Activated T-cell treated with anti-CD3 and anti-CD28 coated beads for 48 hours (primary cell): ENCODE measurements at places on chromosomes 1 and 21.
A peak's percentile ranks its signal among the peaks of the same experiment; 100 is the strongest.

DNA sequence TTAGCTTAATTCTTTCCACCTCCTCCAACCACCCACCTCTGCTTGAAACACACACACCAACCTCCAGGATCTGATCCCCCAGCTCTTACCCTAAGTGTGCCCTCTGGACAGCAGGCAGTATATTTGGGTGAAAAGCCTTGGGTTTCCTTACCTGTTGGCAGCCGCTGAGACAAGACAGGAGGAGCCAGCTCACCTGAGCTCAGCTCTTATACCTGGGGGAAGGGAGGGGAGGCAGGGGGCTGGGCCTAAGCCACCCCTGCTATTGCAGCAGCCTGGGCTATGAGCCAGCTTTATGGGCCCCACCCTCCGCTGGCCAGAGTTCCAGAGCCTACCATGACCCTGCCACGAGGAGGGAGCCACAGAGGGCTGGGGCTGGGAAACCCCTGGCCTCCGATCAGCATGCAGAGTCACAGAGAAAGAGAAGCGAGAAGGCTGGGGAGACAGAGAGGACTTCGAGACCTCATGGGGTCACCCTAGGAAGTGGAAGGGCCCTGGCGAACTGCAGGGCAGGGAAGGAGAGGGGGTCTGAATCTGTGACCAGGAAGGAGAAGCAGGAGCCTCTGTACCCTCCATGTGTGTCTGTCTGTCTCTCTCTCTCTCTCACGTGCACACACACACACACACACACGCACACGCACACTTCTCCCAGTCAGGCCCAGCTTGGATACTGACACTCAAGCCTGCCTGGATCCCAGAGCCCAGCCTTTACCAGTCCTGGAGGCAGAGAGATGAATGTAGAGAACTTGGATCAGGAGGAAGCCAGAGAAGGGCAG lies at the start of gene S100A14:
Gene S100A14, minus strand, starts transcription at position 182 of the 773 bp plus-strand sequence. CDS start 467 bp downstream, outside the sequence.
- DNase-seq = no peak

DNA sequence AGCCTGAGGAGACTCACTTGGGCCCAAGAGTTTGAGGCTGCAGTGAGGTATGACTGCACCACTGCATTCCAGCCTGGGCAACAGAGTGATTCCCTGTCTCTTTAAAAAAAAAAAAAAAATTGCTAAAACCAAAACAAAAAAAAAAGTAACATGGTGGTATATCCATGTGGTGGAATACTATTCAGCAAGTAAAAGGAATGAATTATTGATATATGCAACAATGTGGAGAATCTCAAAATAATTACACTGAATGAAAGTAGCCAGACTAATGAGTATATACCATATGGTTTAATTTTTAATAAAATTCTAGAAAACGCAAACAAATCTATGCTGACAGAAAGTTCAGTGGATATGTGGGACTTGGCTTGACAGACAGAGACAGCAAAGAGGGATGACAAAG lies 80.3 kb upstream of the DMRTA2 start:
- DNase-seq = no peak

- DNase-seq = peak; percentile 12
These were observed 26.1 kb downstream of the ATP5PF start for GRCh38 chr21:25708467-25709065.

- DNase-seq = no peak
These were observed 36.9 kb upstream of the TARBP1 start for GRCh38 chr1:234515821-234516241.

- DNase-seq = no peak
These were observed 191.0 kb upstream of the NRIP1 start for GRCh38 chr21:15255763-15256162.

DNA sequence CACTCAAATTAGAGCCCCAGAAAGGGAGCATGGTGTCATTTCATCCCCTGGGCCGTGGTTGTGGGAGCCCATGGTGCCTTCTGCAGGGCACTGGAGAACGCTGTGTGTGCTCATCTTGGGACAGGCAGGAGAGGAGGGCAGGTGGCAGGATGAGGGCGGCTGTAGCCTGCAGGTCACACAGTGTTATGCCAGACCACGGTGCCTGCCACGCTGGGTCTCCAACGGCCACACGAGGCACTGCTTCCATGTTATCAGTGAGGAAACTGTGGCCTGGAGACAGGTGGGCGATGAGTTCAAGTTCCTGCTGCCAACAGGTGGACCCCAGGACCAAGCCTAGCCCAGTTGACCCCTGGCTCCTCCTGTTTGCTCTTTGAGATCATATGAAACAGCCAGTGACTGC lies 21.0 kb downstream of the ABCG1 start:
- DNase-seq = no peak

DNA sequence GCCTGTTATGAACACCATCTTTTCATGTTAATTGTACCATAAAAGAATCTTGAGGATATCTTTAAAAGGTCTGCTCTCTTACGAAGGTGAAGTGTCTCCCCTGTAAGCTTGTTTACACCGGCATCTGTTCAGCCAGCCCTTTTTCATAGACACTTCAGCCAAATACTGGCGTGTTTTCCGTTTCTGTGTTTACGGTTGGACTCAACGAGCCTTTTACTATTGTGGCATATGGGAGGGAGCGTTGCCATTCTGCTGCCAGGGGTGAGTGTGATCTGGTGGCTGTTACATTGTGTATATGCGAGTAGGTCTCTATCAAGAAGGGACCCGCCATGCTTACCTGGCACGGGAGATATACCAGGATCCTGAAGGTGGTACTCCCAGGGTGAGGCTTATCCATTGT lies 433.8 kb downstream of the CAMTA1 start:
- no peak for DNase-seq

DNA sequence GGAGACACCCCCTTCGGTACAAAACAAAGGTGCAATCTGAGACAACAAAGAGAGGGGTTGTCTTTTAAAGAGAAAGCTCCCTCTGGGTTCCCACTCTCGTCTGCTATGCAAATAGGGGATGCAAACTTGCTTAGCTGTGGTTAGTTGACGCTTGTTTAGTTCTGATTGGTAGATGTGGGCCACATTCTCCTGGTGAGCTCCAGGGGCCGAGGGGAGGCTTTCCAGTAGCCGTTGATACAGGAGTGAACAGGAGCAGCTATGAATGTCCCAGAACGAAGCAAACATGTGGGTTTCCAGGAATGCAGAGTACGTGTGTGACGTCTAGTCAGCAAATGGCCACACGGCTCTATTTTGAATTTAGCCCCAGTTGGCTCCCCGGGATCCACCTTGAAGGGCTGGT lies 14.7 kb downstream of the TFF2 start:
- no peak for DNase-seq

DNA sequence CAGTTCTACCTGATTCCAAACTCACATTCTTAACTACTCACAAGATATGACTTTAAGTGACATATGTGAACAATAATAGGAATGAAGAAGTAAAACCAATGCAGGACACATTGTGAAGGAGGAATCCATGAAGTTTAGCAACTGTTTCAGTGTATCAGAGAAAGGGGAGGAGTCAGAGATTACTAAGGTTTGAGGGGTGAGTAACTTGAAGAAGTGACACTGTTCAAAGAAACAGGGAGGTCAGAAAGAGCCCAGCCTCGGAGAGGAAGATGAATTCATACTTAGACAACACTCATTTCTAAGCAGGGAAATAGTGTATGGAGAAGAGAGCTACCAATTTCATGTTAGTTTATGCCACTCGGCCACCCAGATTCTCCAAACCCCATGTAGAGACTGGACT lies 28.2 kb upstream of the RPF1 start:
- no peak for DNase-seq

DNA sequence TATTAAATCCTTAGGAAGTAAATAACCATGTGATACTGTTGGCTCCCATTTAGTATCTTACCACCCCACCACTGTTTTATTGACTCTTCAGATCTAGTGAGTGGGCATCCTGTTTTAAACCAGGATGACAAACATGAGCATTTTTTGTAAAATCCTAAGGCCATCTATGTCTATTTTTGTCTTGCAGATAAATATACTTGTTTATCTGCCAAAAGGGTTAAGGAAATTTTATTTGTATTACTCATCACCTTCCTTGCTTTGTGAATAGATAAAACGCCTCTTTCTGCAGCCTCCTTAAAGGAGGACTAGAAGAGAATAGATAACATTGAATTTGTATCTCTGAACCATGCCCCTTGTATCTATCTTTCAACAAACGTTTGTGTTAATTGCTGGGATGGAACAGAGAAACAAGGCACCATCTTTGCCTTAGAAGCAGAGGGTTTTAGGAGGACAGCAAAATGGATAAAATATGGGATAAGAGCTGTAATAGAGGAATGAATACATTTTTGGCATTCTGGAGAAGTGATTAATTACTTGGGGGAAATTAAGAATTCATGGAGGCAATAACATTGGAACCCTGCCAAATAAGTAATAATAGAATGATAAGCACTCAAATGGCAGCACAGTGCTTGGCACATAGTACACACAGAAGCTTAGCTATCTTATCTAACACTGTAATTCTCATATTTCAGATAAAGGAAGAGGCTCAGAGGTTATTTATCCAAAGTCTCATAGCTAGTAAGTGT lies 14.7 kb downstream of the YTHDF2 start:
- no peak for DNase-seq

GRCh38 chr1:15803380-15803779 lies 4.1 kb downstream of the UQCRHL start:
- no peak for DNase-seq

- peak; percentile 64 for DNase-seq
These were observed 5.0 kb upstream of the CHI3L2 start for GRCh38 chr1:111222308-111223125.

- no peak for DNase-seq
These were observed 2.8 kb downstream of the PLK3 start for GRCh38 chr1:44803062-44803311.

DNA sequence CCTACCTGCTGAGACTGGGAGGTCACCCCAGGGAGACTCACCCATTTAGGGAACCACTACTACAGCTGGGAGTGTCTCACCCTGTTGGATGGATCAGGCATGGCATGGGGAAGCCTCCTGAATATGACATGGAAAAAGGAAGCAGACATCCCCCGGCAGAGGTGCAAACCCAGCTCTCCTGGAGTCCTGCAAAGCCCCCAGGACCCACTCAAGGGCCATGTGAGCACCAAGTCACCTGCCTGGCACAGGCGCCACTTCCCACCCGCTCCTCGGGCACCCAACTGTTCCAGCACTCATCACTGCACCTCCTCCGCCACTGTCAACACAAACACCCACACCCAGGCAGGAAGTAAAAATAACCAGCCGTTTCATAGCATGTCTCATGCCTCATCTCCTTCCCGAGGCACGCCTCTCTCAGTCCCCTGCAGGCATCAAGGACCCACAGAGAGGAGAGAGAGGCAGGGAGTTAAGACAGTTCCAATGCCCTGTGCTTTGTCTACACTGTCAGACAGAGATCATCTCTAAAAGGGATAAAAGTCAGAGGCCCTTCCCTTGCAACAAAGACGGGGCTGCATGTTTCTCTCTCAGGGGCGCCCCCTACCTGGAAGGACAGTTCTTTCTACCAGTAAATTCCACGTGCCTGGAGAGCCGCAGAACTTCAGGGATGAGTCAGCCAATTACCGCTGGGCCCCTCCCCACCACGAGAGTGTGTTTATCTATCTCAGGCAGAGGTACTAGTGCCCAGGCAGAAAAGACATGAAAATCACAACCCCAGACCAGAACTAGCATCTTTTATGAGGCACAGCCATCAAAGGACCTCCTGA lies 150.1 kb upstream of the SOD1 start:
- peak; percentile 79 for DNase-seq

GRCh38 chr1:108551137-108551862 lies 8.6 kb upstream of the EEIG2 start:
- DNase-seq = no peak

DNA sequence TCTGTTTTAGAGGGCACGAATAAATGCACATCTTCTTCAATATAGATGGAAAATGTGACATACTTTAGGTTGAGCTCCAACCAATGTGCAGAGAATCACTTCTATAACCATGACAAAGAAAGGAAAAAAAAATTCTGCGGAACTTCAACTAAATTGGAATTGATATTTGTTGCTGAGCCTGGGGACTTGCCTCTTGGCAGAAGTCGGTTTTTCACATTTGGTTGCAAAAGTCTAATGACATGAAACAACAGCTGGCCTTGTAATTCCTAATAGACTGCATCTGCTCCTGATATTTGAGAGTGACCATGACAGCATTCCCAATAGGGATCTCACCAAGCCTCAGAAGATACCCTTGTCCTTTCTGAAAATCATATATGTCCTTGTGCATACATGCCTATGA lies 112.8 kb downstream of the PRRX1 start:
- DNase-seq = no peak

- no peak for DNase-seq
These were observed 40.6 kb upstream of the DUSP10 start for GRCh38 chr1:221782477-221782876.

DNA sequence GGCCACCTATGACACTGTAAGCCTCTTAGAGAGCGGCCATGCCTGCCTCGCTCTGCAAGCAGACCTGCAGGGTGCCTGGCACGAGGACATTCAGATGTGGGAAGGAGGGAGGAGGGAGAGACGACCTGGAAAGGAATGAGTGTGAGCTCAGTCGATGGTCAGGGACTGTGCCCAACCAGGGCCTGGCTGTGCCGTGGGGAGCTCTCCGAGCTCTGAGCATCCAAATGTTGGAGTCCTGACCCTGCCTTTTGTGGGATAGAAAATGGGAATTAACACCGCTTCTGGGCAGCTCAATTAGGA lies 7.3 kb downstream of the CSTB start:
- no peak for DNase-seq

DNA sequence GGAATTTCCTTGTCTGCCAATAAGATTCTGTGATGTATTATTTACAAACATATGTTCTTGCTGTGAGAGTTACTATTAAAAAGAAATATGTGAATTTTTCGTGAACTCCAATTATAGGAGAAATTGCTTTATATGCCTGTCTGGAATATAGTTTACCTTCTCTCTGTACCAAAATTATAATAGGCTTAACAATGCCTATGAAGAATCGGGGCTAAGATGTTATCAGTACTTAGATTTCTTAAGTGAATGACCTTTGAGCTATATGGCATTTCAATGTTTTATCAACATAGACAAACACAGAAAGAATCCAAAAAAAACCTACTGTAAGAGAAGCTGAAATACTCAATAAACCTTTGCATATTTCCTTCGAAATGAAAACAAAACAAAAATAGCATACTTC lies 323.1 kb upstream of the ADAMTS5 start:
- no peak for DNase-seq

- no peak for DNase-seq
These were observed 25.5 kb upstream of the PSMG1 start for GRCh38 chr21:39208624-39209333.

- no peak for DNase-seq
These were observed 1.1 kb downstream of the PLXNA2 start for GRCh38 chr1:208242941-208243526.
